ENCODE measurements at places on chromosomes 11 and 22.

- no peak for DNase-seq
Measured at GRCh38 chr11:116614306-116615210, 158.2 kb downstream of the BUD13 start.

DNA sequence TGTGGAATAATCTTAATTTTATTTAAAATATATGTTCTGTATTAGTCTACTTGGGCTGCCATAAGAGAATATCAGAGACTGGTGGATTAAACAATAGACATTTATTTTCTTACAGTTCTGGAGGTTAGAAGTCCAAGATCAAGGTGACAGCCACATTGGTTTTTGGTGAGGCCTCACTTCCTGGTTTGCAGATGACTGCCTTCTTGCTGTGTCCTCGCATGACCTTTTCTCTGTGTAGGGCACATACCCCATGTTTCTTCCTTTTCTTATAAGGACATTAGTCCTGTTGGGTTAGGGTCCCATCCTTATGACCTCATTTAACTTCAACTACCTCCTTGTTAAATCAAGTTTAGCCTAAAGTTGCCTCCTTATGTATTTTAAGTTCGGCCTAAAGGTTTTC lies 202.7 kb upstream of the MPPED2 start:
- DNase-seq: no peak

GRCh38 chr11:122045181-122045586 lies 70.8 kb downstream of the BLID start:
- DNase-seq: no peak

GRCh38 chr11:71335371-71335770 lies 83.0 kb upstream of the SHANK2 start:
- no peak for DNase-seq

DNA sequence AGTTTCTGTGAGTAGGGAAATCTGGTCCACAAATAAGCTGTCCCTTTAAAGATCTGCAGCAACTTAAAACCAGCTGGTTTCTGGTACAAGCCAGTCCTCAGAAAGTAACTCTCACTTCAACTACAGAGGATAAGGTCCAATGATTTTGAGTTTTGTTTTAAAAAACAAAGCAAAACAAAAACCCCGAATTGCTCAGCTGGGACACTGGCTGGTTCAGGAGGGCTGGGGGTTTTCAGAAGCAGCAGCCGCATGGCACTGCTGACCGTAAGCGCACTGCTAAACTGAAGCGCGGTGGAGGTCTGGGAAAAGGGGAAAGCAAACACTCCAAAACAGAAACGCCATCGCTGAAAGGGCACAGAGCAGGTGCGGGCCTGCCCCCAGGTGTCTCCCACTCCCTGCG lies 59.7 kb downstream of the MICAL3 start:
- DNase-seq: no peak

DNA sequence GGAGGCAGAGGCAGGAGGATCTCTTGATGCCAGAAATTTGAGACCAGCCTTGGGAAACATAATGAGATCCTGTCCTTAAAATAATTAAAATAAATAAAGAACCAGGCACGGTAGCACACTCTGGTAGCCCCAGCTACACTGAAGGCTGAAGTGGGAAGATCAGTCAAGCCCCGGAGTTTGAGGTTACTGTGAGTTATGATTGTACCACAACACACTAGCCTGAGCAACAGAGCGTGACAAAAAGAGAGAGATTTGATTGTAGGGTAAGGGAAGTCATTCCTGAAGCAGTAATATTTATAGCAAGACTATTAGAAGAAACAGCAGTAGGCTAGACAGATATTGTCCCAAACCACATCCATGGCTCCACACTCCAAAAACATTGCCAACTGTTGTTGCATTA lies 1408.4 kb upstream of the TENM4 start:
- DNase-seq: no peak

DNA sequence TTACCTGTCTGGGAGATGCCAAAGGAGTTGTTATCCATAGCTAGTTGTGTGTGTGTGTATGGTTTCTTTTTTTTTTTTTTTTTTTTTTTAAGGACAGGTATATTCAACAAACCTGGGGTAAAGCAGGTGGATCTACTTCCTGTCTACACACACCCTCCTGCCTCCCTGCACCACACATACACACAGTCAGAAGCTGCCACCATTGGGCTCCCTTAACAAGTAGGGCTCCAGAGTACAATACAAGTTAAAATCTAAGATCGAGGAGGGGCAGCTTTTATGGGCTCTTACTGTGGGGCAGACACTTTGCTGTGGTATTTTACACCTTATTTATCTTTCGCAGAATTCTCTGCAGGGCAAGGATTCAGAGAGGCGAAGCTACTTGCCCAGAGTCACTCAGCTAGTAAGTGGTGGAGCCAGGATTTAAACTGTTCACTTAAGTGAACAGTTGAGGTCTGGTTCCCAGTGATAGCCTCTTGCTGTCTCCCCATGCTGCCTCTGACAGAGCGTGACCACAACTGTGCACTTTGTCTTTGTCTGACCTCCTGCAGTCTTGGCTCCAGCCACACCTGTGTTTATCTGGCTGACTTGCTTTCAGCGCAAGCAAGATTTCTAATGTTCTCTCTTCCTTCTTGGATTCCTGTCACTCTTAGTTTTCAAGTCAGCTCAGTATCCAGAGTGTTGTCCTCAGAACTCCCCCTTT lies 135.0 kb downstream of the CSNK2A3 start:
- no peak for DNase-seq

DNA sequence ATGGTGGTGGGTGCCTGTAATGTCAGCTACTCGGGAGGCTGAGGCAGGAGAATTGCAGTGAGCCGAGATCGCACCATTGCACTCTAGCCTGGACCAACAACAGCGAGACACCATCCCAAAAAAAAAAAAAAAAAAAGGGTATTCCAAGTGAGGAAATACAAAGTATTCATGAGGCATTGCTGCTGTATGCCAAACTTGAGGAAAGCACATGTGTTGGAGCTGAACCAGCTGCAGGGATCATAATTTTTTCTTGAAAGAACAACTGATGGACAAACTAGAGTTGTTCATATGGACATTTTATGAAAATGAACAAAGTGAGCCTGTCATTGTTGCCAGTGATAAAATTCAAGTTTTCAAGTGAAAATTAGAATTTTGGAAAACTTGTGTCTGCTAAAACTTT lies 15.8 kb downstream of the MARK2 start:
- no peak for DNase-seq

GRCh38 chr22:35399114-35399677 lies 744 bp upstream of the MCM5 start:
- DNase-seq: no peak
